ENCODE measurements at places on chromosomes 5 and 9.

GRCh38 chr5:53882006-53882675, 321.7 kb downstream of the NDUFS4 start:
- DNase-seq = no peak

- no peak for DNase-seq
Observed at GRCh38 chr5:65808251-65808741, 86.3 kb downstream of the NLN start.

GRCh38 chr9:70784456-70784855, 337.0 kb downstream of the TRPM3 start:
- no peak for DNase-seq

DNA sequence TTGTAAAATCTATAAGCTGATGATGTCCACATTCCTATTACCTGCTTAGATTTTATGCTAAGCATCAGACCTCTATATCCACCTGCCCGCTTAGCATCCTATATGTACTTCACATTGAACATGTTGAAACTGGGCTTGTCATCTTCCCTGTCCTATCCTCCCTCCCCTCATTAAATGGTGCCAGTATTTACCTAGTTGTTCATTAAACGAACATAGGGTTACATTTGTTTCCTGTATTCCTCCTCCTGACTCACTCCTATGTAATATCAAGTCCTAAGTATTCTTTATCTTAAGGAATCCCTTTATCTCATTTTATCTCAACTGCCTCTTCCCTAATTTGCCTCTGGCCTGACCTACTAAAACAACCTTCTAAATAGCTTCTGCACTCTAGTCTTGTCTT, 177.8 kb upstream of the MEF2C start:
- DNase-seq = no peak

- DNase-seq = no peak
Observed at GRCh38 chr5:165502893-165503691, 1997.7 kb downstream of the MAT2B start.
